ENCODE measurements at places on chromosomes 6 and 20.

GRCh38 chr20:316316-317068, 8.9 kb upstream of the SOX12 start:
- no peak for DNase-seq

DNA sequence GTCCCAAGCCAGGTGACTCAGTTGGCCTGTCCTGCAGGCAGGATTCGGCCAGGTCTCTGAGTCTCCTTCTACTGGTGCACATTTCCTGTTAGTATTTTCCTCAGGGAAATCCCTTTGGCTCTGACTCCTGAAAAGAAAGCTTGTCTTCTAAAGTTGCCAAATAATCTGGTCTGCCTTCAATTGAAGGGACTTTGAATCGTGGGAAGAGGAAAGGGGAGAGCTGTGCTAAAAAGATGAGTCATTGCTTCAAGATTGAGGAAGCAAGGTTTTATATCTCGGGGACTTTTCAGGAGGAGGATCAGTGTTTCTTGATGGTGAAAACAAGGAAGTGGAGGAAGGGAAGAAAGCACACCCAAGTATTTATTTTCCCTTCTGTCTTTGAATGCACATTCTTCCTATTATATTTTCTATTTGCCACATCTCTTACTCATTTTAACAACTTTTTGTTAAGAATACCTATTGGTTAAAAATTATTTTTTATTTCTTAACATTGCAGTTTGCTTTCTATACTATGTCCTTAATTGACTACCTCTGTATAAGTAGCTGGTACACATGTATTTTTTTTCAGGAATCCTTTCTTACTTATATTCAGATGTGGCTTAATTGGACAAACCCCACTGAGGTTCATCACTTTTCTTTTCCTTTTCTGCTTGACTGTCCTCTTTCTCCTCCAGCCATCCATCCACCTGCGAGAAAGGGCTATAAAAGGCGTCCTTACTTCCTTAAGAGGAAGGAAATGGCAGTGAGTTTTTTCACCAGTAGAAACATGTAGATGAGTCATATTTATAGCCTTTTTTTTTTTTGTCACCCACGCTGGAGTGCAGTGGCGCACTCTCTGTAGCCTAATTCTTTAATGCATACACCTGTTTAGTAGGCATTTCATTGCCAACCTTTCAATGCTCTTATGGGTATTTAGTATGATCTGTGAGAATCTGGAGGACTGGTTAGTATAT, 15.0 kb upstream of the IFNGR1 start:
- DNase-seq = no peak

DNA sequence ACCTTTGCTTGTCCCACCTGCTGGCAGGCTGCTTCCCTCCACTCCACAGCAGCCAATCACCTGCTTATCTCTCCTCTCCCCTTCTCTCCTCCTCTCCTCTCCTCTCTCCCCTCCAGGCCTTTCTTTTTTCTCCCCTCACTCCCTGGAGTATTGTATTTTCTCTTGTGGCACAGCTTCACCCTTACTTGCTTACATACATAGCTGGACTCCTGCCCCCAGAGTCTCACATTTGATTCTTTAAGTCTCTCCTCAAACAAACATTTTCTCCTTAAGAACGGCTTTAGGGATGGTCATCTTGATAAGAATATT, 3.6 kb upstream of the LY86 start:
- no peak for DNase-seq

DNA sequence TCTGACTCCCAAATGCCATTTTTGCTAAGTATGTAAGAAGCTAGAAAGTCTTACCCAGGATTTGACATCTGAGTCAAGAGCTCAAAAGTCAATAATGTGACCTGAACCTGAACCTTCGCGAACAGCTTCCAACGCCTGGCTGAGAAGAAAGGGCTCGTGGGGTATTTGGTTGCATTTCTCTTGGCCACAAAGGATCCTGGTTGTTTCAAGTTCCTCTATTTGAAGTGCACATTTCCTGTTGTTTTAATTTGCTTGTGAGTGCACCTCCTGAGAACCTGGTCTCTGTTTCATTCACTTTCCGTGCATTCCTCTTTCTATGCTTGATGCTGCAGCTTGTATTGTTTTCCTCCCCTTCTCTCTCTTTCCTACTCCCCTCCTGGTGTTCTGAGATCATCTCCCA, 212.5 kb downstream of the FOXA2 start:
- no peak for DNase-seq

DNA sequence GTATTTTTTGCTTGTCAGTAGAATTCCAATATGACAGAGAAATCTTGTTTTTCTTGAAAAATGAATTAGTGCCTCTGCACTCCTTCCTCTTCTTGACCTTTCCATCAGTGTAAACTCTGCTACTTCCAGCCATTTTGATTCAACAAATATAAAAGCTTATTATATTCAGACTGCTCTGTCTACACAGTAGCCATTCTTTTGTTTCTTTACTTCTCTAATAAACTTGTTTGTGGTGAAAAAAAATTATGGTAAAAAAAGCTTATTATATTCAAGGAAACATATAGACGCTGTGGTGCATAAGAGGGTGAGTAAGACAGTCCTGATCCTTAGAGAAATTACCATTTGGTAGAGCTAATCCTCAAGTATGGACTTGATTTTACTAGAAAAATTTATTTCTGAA, 11.6 kb downstream of the CAGE1 start:
- no peak for DNase-seq

- no peak for DNase-seq
Observed at GRCh38 chr6:80227545-80228105, 121.2 kb downstream of the BCKDHB start.

DNA sequence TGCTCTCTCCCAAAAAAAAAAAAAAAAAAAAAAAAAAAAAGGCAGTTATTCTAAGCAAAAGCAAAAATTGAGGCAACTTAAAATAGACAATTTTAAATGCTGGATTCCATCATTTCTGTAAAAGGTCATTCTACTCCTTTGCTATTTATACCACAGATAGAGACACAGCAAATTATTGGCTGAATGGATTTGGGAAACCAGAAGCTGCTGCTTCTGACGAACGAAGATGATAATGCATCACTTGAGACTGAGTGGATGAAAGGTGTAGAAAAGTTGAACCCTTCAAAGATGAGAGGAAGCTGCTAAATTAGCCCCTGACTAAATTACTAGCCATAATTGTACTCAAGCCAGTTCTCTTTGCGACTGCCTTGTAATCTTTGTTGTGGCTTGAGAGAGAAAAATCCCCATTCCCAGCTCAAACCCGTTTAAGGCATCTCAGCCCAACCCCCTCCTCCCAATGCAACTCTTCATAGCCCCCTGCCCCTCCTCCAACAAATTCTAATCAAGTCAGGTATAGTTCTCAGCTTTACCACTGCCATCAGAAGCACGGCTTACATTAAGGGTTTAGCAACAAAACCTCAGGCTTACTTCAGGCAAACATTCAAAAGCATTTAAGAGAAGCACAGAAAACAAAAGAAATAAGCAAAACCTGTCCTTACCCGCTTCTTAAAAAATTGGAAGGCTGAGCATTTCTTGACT, 1.0 kb downstream of the SGK1 start:
- no peak for DNase-seq

DNA sequence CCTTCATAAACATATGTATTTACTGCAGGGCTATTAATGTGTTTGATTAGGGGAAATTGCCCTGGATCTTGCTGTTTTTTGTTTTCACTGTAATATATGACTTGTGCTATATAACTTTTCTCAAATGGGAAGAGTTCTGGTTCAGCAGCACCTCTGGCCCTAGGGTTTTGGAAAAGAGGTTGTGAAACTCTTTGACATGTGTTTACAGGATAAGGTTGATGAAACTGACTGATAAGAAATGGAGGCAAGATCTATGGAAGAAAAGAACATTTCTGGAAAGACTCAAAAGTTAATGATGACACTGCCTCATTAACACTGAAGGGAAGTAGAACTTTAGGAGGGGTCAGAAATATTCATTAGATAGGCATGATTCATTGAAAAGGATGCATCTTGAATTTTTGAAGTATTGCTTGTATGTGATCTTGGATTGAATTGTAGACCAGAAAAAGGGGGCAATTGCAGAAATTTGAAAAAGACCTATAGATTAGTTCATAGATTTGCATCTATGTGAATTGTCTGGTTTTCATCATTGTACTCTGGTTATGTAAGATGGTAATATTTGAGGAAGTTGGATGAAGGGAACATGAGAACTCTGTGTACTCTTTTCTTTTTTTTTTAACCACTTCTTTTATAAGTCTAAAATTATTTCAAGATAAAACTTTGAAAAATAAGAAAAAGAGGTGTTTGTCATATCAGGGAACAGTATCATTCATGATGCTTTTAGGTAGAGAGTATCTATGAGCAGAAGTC, 54.0 kb downstream of the UTRN start:
- DNase-seq = no peak

- no peak for DNase-seq
Observed at GRCh38 chr6:14652536-14652935, 535.0 kb downstream of the CD83 start.

GRCh38 chr6:82823361-82823760, 242.3 kb downstream of the UBE3D start:
- DNase-seq = no peak

- DNase-seq = no peak
Observed at GRCh38 chr20:21190869-21191268, 65.0 kb downstream of the KIZ start.

DNA sequence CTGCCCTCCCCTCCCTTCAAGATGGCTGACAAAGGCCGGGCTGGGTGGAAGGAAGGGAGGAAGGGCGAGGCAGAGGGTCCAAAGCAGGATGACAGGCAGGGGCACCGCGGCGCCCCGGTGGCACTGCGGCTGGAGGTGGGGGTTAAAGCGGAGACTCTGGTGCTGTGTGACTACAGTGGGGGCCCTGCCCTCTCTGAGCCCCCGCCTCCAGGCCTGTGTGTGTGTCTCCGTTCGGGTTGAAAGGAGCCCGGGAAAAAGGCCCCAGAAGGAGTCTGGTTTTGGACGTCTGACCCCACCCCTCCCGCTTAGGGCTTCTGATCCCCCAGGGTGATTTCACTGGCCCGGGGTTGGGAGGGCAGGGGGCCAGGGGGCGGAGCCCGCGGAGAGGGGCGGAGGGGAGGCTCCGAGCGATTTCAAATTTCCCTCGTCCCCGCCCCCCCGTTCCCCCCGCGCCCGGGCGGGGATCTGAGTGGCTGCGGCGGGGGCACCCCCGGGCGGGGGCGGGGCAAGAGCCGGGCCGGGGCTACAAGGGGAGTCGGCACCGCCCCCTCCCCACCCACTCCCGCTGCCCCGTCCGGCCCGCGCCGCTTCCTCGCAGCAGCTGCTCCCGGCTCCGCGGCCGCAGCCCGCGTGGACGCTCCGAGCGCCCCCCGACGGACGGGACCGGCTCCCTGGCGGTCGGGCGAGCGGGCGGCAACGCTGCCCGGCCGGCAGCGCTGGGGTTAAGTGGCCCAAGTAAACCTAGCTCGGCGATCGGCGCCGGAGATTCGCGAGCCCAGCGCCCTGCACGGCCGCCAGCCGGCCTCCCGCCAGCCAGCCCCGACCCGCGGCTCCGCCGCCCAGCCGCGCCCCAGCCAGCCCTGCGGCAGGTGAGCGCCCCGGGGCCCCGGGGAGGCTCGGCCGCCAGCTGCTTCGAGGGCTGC, at the start of gene DNMT3B:
Gene DNMT3B (plus strand): TSS at position 555 of the 923 bp plus-strand sequence. CDS start 17,939 bp downstream, outside the sequence.
- DNase-seq = no peak

DNA sequence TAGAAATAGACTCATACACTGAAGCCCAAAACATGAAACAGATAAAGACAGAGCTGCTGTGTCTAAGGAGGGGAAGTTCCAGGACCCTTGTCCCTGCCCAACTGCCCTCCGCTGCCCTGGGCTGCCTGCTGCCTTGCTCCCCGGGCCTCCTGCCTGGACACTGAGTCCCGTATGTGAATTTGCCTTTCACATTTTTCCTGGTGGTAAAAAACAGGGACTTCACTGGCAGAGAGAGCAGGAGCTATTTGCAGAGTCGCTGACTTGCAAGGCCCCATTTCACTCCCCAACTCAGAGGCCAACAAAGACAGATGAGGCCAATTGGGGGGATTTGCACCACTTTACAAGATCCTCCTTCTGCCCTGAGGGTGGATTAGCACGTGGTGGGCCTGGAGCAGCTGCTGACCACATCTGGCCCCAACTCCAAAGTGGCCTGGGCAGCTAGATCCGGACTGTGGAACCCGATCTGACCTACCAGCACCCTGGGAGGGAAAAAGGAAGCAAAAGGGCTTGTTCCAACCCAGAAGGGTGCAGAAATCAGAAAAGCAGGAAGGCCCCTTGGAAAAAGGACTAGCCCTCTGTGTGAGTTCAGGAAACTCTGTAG, 61.4 kb downstream of the NOL4L start:
- no peak for DNase-seq

- no peak for DNase-seq
Observed at GRCh38 chr6:159059885-159060506, 15.2 kb upstream of the TAGAP start.

DNA sequence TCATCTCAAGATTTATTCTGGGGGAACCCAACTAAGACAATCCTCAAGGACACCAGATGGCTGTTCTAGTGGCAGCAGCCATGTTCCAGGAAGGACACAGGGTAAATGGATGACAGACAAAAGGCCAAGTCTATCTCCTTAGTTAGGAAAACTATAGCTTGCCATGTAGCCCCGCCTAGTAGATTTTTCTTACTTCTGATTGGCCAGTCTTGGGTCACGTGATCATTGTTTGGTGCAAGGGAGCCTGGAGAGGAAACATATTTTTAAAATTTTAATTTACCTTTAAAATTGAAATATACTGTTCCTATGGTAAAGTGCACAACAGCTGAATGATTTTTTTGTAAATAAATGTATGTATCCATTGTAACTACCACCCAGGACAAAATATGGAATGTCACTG, 4.4 kb upstream of the KCNS1 start:
- DNase-seq = no peak

- DNase-seq = no peak
Observed at GRCh38 chr20:47216819-47217410, 139.6 kb downstream of the ZMYND8 start.

DNA sequence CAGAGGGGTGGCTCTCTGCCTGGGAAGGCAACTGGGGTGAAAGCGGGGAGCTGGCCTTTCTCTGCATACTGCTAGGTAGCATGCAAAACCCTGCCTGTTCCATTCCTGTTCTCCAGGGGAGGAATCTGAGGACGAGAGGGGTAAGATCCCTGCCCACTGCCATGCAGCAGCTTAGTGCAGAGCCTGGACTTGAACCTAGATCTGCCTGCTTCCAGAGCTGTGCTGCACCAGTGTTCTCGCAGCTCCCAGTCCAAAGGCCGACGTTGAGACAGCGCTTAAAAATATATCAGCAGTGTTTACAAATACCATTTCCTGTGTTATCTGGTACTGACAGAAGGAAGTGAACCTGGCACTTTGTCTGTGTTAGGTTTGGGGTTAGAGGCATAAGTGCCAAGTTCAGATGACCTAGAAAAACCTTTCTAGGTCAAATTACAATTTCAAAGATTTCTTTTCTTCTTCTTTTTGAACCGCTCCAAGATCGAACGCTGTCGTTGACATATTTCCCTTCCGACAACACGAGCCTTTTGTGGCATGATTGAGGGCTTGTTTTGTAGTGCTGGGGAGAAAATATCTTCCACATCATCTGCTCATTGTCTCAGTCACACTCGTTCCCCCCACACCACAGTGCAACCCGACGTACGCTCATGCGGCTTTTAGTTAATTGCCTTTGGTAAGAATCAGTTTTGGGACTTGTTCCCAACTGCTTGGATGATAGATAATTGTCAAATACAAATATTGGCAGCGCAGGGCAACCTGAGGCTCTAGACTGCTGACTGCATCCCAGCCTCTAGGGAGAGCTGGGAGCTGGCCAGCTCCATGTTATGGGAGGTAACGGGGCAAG, 44.6 kb downstream of the TOX2 start:
- no peak for DNase-seq

GRCh38 chr6:99979953-99980352, 14.1 kb downstream of the MCHR2 start:
- DNase-seq = no peak

GRCh38 chr6:101486124-101486523, 92.6 kb downstream of the GRIK2 start:
- no peak for DNase-seq

- DNase-seq = no peak
Observed at GRCh38 chr6:62265906-62266525, 20.0 kb downstream of the KHDRBS2 start.
